ENCODE measurements at places on chromosomes 3 and 15. TPM values are rescaled to one million over a fixed set of nuclear protein-coding genes. Genes with fewer than 3 reads are reported as not detected.

DNA sequence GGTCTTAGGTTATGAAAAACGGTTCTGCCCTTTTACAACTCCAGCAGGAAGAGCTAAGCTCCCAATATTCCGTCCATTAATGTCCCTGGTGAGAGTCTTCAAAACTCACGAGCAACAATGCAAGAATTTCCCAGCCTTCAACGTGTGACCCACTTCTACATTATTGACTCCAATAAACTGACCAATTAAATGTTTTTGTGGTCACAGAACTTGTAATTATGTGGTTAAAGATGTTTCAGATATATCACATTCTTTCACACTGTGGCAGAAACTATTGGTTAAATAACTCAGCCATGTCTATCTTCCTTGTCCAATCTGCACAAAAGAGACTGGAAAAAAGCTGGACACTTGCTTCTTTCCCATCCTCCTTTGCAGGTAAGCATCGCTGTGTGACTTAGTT, 286.6 kb upstream of the ADAMTS9 start:
- no peak for DNase-seq
- H3K27me3 ChIP-seq = no peaks in the 10 kb centered on the region
- no peak overlapping the region for H3K27ac ChIP-seq
- no peak overlapping the region for H3K4me3 ChIP-seq
- no peaks in the 10 kb centered on the region for H3K36me3 ChIP-seq

SENP8 gene
- total RNA-seq = 0.91 TPM

GRCh38 chr3:176469694-176470205, 727.5 kb downstream of the TBL1XR1 start:
- no peaks in the 10 kb centered on the region for H3K36me3 ChIP-seq
- no peaks in the 10 kb centered on the region for H3K4me1 ChIP-seq
- no peaks in the 10 kb centered on the region for H3K27me3 ChIP-seq
- no peak overlapping the region for H3K4me3 ChIP-seq
- H3K27ac ChIP-seq = no peak overlapping the region

GRCh38 chr3:60178931-60179653, 1072.2 kb downstream of the FHIT start:
- H3K4me1 ChIP-seq = no peaks in the 10 kb centered on the region
- H3K27me3 ChIP-seq = no peaks in the 10 kb centered on the region
- no peak overlapping the region for H3K27ac ChIP-seq
- H3K36me3 ChIP-seq = no peaks in the 10 kb centered on the region
- no peak for DNase-seq
- no peak overlapping the region for H3K4me3 ChIP-seq

Data from upper lobe of left lung (tissue), 6 donors.